ENCODE measurements at places on chromosomes 7 and 10.

GRCh38 chr10:44422570-44423101 is 37.7 kb upstream of the CXCL12 start:
- no peak for DNase-seq

DNA sequence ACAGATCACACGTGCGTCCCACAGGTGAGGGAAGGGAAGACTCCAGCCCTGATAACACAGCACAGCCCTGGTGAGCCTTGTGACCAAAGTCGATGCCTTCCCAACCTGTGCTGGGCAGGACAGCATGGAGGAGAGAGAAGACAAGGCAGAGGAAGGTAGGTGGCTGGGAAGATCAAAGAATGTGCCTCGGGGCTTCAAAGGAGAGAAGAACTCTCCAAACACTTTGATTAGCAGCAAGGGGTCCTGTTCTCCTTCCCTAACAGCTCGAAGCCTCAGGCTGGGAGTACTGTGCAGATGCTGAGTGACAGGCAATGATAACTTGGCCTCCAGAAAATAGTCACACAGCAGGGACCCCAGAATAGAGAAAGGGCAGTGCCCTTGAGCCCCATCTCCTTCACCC is 288.5 kb downstream of the TCERG1L start:
- DNase-seq = no peak

DNA sequence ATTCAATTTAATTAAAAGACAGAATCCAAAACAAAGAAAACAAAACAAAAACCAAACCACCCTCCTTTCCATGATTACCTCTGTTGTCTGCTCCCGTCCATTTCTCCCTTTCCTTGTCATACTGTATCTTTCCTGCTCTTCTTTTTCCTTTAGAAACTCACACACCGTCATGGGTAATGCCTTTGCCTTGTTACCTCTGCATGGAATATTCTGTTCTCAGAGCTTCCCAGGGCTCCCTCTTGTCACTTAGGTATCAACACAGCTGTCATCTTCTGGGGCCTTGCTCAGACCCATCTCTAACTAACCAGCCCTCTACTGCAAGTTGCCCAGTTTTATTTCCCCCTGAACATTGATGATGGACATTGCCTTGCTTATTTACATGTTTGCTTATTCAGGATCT is 30.2 kb upstream of the GIMAP8 start:
- no peak for DNase-seq

DNA sequence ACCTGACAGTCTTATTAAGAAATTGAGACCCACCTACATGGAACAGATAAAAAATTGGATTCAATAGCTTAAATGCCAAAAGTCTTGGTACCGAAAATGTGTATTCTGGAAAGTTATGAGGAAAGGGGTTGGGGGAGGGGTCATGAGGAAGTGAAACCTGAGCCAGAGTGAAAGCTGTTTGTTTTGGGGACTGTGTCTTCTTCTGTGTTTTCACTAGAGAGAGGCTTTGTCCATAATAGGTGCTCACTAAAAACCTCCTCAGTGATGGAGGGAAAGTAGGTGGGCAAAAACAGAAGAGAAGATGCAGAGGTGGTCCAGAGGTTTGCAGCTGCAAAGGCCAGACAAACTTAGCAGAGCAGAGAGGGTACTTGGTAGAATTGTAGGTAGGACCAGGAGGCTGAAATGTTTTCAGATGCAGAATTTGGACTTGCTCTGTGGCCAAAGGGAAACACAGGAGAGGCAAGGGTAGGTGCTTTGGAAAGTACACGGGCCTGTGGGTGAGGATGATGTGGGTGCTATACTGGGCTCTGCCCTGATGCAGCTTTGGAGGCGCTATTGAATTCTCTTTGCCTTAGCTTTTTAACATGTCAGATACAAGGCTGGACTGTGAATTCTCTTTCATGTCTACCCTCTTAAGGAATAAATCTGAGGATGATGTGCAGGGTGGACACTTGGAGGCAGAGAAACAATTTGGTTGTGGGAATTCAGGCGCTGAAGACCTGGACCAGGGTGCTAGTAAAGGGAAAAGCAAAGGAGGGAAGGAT is 254.6 kb downstream of the PTEN start:
- no peak for DNase-seq

DNA sequence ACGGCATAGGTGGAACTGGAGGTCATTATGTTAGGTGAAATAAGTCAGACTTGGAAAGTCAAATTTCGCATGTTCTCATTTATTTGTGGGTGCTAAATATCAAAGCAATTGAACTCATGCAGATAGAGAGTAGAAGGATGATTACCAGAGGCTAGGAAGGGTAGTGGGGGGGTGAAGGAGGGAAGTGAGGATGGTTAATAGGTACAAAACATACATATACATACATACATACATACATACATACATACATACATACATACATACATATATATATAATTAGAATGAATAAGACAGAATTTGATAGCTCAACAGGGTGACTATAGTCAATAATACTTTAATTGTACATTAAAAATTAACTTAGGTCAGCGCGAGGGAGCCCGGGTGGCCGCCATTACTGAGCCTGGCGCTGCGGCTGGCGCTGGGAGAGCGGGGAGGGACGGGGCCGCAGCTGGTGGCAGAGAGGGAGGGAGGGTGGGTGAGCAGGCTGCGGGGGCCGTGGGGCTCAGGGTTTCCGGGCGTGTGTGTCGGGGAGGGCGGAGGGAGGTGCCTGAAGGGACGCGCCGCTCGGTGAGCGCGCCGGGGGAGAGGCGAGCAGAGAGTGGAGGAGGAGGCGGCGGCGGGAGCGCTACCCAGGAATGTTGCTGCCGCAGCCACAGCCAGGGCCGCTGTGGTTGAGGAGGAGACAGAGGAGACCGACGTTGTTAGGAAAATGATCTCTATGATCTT is 85.8 kb upstream of the EGFR start:
- peak; percentile 30 for DNase-seq

DNA sequence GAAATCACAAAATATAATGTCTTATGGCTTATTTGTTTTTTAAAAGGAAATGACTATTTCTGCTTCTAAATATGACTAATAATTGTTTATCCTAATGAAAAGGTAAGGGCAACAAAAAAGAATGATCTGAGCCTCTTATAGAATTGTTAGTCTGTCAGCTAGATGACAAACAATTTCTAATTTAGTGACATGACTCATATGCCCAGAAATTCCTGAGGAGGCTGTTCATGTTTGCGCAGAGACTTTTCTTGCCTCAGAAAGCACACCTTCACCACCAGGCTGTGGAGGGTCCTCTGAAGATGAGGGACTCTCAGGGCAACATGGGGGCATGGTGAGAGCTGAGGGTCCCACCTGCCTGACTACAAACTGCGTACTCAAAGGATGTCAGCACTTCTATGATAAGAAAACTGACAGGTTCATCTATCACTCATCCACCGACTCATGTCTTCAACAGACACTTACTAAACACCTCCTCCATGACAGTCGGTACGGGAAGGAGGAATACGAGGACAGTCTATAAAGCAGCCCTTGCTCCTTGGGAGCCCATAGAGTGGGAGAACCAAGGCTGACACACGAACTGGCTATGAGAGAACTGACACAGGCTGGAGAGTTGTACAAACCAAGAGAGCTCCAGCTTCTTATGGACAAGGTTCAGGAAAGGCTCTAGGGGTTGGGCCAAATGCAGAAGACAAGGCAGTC is 102.0 kb downstream of the PKD1L1 start:
- DNase-seq = no peak

DNA sequence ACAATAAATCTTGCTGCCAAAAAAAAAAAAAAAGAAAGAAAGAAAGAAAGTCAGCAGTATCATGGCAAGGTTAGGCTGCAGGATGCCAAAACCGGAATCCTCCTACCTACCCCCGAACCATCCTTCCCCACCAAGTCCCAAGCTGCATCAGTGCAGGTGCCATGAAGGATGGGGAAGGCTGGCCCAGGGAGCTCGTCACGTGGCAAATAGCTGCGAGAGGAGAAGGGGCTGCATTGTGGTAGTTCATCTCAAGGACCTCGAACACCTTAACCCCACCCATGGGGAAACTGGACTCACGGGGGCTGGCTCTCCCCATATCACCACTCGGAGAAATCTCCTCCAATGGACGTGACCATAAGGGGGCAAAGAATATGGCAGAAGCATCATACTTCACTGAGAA is 86.2 kb downstream of the TACC2 start:
- no peak for DNase-seq
